ENCODE measurements at places on chromosomes 1 and 21.

- peak; percentile 19 for DNase-seq
Measured at GRCh38 chr1:168504064-168504837, 39.5 kb downstream of the XCL2 start.

DNA sequence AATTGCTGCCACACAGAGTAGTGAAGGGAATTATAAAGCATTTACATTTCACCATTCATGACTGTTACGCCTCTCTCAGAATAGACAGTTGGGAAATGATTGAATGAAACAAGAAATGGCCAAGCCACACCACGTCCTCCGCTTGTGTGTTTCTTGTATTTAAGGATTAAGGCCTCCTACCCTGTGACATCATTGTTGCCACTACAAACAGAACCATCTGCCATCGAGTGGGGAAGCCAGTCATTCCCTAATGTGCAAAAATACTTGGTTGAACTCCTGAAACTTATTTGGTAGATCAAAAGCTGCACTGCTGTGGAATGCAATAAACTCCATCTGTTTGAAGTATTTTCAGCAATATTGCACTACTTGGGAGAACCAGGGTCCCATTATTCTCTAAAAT lies 99.0 kb upstream of the C1orf105 start:
- no peak for DNase-seq

DNA sequence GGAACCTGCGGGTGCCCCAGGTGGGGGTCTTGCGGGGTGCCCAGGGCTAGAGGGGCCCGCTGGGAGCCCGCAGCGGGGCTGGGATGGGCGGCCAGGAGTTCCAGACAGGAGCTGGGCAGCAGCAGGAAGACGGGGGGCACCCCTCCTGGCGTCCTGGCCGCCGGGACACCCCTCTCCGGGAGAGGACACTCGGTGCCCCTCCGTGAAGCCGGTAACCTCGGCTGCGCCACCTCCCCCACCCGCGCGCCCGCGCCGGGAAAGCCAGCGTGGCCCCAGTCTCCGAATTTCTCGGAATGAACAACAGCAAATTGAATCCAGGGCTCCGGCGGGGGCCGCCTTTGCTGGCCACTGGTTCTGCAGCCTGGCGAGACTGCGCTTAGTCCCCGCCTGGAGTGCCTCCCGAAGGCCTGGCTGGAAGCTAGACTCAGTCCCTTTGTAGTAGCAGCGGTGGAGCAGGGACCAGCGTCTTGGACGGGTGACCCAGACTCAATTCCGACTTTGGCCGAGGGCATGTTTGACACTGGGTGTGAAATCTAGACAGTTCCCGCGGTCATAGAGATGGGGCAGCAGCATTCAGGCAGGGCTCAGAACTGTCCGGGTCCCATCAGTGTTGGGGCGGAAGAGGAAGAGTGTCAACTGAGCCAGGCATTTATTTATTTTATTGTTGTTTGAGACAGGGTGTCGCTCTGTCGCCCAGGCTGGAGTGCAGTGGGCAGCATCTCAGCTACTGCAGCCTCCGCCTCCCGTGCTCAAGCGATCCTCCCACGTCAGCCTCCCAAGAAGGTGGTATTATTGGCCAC lies 773 bp downstream of the IFNGR2 start:
- peak; percentile 19 for DNase-seq

DNA sequence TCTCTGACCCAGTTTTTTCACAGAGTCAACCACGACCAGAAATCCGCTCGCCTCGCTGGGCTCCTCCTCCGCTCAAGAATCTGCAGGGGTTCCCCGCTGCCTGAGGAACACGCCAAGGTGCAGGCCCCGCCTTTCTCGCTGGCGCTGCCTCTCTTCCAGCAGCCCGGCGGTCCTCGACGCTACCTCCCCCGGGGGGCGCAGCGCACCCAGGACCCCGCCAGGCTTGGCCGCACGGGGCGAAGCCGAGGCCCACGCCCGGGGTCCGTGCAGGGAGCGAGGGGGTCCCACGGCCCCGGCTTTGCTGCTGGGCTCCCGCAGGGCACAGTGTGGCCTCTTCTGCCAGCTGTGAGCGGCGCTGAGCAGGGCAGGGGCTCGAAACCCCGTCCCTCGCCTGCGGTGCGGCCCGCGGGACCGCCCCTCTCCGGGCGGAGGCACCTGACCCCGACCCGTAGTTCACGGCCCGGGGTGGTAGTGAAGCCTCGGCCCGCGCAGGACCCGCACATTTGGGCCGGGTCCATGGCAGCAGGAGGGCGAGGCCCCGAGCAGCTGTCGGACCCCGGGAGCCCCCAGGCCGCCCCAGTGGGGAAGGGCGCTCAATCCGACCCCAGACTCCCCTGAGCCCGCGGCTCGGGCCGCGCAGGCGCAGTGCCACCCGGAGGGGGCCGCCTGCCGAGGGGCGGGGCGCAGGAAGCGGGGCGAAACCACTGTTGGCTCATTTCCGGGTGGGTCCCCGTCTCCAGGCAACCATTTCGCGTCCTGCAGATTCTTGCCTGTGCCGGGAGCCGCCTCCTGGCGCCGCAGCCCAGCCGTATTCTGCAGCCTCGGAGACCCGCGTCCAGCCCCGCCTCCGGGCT lies 10.0 kb upstream of the MMEL1 start:
- peak; percentile 94 for DNase-seq

DNA sequence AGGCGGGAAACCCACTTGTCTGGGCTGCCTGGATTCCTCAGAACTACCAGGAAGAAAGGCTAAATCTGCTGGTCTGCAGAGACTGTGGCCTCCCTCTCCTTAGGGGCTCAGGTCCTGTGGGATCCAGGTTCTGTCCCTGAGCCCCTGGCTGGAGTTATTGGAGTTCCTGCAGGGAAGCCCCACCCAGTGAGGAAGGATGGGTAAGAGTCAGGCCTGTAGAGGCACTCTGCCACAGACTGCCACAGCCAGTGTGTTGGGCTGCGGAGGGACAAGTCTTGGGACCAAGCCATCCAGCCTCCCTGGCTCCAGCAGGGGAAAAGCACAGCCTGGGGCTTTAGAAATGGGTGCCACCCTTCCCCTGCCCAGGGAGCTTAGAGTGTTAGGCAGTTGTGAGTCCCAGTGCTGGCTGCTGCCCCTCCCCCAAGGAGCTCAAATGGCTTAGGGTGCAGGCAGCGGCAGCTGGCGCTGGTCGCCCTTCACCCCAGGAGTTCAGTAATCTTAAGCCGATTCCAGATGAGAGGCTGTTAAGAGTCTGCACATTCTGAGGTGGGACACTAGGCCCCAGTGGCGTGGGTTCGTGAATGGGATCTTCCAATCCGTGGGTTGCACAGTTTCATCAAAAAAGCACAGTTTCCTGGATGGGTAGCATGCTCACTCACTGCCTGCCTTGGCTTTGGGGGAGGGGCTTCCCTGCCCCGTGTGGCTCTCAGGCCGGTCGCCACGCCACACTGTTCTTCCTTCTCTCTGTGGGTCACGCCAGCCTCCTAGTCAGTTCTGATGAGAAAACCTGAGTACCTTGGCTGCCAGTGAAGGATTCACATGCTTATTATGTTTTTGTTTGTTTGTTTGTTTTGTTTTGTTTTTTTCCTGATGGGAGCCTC lies 57.6 kb upstream of the FMO3 start:
- no peak for DNase-seq

- DNase-seq: no peak
Measured at GRCh38 chr1:1598051-1598719, 1.8 kb downstream of the FNDC10 start.

DNA sequence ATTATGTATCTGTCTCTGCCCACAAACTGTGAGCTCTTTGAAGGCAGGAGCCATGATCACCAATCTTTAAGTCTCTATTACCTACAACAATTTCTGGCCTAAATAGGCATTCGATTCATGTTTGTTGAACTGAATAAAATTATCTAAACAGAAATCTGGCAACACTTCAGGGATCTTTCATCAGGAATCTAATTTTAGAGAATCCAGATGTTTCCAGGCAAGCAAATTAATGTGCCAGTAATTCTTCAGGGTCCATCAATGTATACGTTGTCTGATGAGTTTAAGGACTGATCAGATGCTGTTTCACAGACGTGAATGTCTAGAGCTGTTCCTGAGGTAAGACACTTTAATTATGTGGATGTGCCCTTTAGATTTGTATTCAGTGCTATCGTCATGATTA lies 524.4 kb downstream of the PTPRC start:
- DNase-seq: no peak

DNA sequence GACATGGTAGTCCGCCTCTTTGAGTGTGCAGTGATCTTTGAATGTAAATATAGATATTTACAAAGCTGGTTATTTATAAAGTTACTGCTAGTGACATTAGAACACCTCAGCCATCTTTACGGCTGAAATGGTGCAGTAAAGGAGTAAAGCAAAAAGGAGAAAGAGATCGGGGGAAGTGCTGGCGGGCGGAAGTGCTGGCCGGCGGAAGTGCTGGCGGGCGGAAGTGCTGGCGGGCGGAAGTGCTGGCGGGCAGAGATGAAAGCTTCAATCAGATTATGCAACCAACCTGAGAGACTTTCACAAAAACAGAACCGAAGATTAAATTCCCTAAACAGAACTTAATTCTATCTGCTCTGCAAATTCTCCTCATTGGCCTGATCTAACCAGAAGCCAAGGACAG lies 1.4 kb upstream of the OR14A16 start:
- DNase-seq: no peak

- DNase-seq: no peak
Measured at GRCh38 chr1:230157420-230158390, 90.7 kb downstream of the GALNT2 start.

- no peak for DNase-seq
Measured at GRCh38 chr1:43932786-43933385, 715 bp upstream of the ARTN start.

DNA sequence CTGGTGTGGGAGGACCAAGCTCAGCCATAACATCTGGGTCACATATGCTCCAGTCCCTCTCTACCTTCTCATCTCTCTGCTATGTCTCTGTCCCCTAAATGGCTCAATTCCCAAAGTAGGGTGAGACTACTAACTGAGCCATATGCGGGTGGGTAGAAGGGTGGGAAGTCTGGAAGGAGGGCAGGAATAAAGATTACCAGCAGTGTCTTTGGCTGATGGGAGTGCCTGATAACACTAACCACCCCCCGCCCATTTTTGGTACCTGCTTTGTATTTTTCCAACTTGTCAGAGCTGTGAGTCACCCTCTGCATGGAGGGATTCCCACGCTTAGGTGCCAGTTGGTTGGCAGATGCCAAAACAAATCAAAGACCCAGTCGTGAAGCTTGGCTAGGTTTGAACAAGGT lies 14.9 kb upstream of the SSBP3 start:
- no peak for DNase-seq

DNA sequence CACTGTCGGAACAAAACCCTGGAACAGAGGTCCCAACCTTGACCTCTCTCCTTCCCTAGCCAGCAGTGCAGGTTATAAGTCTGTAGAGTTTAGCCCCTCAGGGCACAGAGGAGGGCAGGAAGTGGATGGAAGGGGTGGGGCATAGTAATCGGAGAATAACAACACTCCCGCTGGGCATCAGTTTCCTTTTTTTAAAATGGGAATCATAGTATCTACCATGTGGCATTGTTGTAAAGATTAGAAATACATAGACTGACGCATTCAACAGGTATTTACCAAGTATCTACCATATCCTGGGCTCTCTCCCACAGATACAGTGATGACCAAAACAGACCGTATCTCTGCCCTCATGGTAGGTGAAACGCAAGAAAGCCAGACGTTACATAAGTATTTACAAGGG lies 24.9 kb upstream of the ATF3 start:
- no peak for DNase-seq

DNA sequence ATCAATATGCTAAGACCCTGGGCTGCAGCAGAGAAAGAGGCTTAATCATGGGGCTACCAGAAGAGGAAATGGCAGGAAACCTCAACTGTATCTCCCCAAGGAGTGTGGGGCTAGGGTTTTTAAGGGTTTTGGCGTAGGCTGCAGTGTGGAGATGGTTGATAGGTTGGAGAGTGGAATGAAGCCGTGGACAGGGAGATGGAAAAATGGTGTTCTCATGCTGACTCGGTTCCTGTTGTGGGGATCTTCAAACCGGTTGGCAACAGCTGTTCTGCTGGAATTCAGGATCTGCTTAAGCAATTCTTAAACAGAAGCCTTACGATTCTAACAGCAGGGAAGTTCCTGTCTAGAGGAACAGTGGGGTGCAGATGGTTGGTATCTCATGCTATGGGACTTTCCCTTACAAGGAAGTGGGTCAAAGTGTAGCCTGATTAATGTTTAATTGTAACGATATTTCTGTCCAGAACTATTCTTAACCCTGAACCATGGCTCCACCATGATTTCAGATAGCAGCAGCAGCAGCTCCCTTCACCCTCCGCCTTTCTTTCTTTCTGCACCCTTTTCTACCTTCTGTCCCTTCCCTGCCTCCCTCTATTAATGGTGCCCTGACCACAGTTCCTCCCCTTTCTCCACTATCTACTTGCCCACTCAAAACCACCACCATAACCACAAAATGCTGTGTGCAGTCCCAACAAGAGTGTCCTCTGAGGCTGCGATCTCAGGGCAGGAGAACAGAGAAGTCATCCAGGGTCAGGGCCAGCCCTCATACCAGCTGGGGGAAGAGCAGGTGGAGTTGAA lies 30.8 kb downstream of the RSPH1 start:
- no peak for DNase-seq

DNA sequence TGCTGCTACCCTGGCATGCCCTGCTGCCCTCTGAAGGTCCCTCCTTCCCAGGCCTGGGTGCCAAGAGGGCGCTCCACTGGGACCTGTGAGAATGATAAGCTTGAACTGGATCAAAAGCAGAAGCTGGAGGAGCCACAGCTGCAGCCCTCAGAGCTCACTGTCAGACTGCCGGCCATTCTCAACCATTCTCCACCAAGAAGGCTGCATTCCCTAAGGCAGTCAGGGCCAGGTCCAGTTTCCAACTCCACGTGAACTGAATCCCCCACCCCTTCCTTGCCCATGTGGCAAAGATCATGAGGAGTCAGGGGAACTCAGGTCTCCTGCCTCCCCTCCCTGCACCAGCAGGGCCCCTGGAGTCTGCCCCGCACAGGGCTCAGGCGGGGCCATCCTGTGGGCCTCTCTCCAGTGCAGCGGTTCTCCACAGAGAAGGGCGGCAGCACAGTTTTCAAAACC lies 19.5 kb downstream of the SLC1A7 start:
- no peak for DNase-seq

GRCh38 chr1:154886281-154887015 lies 16.4 kb upstream of the KCNN3 start:
- no peak for DNase-seq

DNA sequence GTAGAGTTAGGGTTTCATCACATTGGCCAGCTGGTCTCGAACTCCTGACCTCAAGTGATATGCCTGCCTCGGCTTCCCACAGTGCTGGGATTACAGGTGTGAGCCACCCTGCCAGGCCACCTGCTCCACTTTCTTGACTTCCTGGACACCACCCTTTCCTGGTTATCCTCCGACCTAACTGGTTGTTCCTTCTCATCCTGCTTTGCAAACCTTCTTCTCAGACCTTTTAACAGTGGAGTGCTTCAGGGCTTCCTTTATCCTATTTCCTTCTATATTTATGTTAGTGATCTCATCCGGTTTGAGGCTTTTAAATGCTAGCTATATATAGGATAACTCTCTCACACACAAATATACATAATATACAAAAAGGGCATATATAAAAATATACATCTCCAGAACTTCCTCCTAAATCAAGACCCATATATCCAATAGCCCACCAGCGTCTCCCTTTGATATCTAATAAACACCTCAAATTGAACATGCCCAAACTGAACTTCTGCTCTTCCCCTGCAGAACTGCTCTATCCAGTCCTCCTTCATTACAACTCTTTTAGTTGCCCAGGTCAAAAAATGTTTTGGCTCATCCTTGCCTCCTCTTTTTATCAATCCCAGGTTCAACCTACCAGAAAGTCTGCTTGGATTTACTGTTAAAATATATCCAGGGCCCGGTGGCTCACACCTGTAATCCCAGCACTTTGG lies 19.5 kb upstream of the UQCRHL start:
- DNase-seq: no peak

- no peak for DNase-seq
Measured at GRCh38 chr1:237383791-237384190, 341.8 kb downstream of the RYR2 start.

Data from stimulated activated CD4-positive, alpha-beta T cell treated with anti-CD3 and anti-CD28 coated beads, Interleukin-1b, Interleukin-23, amount 100 ng/mL, for 48 hours (primary cell).